ENCODE measurements at places on chromosomes 2 and 18. TPM values are rescaled to one million over a fixed set of nuclear protein-coding genes. Genes with fewer than 3 reads are reported as not detected.

CNDP1 gene
- not detected for total RNA-seq

MYOM1 gene
- total RNA-seq: 0.49 TPM

PKDCC gene
- 9.6 TPM for total RNA-seq

DNA sequence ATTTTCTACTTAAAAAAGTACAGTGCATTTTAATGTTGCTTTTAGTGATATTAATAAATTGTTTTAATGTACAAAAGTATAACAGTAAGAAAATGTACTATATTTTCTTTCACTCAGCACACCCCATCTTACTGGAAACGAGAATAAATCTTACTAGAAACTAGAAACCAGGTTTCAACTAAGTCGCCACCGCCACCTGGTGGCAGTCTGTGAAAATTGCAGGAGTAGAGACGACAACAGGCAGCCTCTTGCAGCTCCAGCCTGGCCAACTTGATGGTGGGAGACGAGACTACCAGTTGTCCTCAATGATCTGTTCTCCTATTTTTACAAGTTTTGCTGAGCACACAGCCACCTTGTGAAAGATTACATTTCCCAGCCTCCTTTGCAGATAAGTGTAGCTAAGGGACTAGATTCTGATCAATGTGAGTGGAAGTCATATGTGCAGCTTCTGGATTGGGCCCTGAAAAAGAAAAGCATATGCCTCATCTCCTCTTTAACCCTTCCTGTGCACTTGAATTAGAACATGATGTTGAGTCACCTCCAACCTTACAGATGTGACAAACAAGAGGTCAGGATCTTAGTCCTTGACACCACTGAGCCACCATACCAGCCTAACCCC lies 8.7 kb downstream of the OTOF start:
- peak; percentile 69 for DNase-seq

DNA sequence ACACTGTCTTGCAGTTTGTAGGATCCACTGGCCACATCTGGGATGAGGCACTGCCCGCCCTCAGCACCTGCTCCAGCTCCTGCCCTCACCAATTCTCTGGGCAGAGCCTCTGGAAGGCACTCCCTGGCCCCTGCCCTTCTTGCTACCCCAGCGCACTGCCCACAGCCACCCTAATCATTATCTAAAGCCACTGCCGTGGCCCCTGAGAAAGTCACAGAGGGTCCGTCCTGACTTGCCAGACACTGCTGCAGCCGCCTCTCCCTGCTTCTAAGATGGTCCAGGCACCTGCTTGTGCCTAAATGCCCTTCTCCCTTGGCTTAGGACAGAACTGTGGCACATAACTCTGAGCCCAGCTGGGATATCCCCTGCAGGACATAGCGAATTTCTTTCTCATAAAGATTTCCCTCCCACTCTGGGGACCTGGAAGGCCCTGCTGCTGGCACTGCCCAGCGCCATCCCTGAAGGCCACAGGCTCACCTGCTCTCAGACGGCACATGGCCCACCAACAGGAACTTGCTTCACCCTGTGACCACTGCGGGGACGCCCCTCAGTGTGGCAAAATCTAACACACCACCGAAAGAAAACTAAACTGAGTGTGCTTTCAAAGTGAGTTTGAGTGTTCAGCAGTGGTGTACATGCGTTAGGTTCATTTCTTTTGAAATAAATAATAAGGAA lies 244.9 kb downstream of the HDAC4 start:
- no peak for DNase-seq

- DNase-seq: no peak
These were observed 1364.4 kb upstream of the NXPH2 start for GRCh38 chr2:140144611-140145010.

DNA sequence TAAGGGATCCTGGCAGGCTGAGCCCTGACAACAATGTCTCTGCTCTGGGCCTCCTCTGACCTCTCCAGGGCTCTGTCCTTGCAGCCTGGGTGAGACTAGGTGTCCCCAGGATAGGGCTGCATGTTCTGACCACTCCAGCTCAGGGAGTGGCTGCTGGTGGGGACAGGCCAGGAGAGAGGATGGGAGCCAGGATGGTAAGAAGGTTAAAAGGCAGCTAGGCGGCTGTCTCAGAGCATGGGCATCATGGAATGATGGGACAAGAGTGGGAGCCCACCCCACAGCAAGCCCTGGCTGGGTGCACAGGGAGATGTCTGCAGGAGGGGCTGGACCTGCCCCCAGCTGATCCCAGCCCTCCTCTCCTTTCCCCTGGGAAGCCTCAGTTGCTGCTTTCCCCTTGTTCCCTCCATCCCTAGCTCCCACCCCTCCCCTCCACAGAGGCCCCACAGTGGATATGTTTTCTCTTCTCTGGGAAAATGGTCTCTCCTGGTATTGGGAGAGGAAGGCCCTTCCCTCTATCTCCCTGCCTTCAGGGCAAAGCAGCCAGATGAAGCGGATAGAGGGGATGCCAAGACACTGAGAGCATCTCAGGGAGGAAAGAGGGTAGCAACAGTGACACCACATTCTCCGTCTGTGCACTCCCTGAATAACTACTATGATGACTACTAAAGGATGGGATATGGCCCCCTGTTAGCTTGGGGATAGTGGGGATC lies 334.3 kb downstream of the DYSF start:
- DNase-seq: no peak

- no peak for DNase-seq
These were observed 294.3 kb upstream of the SLC8A1 start for GRCh38 chr2:40746191-40746590.

- no peak for DNase-seq
These were observed 138.5 kb downstream of the COL4A4 start for GRCh38 chr2:227025510-227025909.

DNA sequence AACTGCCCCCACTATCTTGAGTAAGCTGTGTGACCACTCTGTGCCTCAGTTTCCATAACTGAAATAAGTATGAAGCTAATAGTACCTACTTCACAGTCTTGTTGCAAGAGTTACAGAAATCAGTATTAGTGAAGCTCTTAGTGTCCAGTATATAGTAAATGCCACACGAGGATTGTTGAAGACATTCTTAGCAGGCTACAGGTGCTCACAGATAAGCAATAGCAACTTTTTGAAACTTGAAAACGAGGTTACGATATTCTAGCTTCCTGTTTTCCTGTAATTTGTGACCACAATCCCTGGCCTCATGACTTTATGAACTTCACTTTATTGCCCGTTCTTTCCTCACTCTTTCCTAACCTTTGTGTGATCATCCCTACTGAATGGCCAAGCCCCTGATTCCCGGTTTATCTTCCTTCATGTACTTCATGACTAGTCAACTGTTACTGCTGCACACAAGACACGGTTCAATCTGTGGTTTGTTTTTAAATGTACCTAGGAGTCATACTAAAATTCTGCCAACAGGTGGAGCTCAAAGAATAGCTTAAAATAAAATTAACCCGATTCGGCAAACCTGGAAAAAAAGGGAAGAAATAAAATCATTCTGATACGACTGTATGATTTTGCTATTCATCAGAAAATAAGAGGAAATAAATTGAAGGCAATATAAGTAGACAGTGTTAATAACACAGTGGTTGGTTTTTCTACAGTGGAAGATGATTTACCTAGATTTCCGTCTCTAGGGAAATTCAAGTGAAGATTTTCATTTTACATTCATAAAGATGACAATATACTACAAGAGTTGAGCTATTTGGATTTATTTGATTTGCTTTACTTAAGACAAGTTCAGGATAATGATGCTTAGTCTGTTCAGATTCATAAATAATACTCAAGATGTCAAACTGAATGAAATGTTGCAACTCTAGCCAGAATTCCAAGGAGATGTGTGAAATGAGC lies 38.1 kb upstream of the STAT1 start:
- DNase-seq: peak; percentile 39

- DNase-seq: no peak
These were observed 78.1 kb downstream of the ZNF516 start for GRCh38 chr18:76416911-76417310.

DNA sequence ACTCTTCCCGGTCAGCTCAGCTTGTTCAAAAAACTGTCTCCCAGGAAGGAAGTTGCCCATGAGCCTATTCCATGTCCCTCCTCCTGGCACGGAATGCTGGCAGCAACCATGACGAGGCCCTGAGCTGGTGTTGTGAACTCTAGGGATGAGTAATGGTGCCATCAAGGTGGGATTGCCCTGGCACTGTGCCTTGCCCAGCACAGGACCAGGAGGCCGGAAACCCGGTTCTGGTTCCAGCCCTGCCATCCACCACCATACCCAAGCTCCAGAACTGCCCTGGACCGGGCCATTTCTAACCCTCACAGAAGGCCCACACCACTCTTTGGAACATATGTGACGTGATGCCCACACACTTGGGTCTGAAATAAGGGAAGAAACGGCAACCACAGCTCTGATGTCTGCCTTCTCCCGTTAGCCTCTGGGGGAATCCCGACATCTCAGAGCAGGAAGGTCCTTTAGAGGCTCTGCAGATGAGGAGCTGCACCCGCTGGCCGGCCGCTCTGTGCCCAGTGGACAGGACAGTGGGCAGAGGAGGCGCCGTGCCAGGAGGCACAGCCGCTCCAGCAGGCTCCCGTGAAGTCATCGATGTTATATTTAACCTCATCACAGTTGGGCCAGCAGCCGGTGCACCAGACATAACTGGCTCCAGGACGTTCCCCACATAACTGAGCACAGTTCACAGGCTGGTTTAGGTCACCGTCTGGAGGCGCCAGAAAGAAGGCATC lies 462.1 kb upstream of the ID2 start:
- DNase-seq: no peak

- DNase-seq: no peak
These were observed 550.2 kb upstream of the SLC39A10 start for GRCh38 chr2:195106681-195107380.

GRCh38 chr2:37784071-37784758 lies 112.8 kb upstream of the CDC42EP3 start:
- no peak for DNase-seq

DNA sequence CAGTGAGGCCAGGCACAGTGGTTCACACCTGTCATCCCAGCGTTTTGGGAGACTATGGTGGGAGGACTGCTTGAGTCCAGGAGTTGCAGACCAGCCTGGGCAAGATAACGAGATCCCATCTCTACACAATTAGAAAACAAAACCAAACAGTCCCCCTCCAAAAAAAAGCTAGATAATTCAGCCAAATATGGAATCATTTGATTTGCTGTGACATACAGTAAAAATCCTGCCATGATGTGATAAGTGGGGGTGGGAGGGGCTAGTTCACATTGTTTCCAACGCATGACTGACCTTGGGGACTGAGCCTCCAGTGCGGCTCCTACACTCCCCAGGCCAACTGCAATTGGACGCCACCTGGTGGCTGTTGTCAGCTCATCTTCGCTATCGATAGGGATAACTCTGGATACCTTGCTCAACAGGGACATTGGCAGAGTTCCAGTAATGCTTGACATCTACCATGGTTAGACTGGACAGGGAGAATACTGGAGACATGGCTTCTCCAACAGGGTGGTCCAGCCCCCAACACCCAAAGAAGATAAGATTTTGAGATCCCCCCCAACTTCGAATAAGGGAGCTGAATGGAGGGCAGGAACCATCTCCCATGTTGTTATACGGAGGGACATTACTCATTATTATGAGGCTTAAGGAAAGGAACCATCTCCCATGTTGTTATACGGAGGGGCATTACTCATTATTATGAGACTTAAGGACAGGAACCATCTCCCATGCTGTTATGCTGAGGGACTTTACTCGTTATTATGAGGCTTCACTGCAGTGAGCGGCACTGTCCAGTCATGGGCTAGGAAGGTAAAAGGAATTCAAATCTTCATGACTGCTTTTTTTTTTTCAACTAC lies 135.9 kb downstream of the TGIF1 start:
- DNase-seq: peak; percentile 85

- peak; percentile 72 for DNase-seq
These were observed 187.5 kb downstream of the TWIST2 start for GRCh38 chr2:239035361-239035814.

DNA sequence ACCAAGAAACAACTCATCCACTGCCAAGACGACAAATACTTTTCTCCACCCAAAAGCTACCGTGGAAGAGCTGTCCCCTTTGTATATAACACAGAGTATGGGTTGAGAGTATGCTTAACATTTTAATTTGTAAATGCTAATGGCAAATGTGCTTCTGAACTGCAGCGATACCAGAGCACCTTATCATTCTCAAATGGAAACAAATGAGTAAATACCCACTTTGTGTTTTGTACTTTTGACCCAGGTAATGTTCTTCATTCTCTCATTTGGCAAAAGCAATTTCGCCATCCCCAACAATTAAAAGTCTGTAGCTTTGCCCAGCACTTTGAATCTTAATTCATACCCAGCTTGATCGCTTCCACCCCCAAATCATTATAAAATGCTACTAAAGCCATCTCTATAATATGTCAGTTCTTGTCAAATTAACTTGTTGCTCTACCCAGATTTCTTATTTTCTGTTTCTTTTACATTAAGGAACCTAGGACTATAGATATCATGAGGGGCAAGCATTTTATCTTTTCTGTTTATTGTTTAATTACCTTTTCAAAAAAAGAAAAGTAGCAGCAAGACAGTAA lies 6.2 kb upstream of the POU3F3 start:
- DNase-seq: no peak

- no peak for DNase-seq
These were observed 55.6 kb downstream of the ANKRD44 start for GRCh38 chr2:197254776-197255530.

GRCh38 chr2:20013126-20013849 lies 820 bp upstream of the MATN3 start:
- DNase-seq: peak; percentile 15

DNA sequence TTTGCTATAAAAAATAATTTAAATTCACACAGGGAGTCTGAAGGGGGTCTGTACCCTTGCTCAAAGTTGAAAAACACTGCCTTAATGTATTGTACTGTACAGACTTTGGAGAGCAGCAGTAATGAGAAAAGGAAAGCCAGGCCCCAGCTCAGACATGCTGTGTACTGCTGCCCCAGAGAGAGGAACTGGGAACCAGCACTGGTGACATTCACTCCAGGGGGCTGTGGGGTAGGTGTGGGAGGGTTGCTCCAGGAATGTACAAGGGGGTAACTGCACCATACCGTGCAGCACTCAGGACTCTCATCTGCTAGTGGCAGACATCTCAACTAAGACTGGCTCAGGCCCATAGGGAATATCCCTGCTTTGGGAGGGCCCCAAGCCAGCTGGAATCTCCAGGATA lies 146.0 kb upstream of the RMP24 start:
- DNase-seq: no peak

DNA sequence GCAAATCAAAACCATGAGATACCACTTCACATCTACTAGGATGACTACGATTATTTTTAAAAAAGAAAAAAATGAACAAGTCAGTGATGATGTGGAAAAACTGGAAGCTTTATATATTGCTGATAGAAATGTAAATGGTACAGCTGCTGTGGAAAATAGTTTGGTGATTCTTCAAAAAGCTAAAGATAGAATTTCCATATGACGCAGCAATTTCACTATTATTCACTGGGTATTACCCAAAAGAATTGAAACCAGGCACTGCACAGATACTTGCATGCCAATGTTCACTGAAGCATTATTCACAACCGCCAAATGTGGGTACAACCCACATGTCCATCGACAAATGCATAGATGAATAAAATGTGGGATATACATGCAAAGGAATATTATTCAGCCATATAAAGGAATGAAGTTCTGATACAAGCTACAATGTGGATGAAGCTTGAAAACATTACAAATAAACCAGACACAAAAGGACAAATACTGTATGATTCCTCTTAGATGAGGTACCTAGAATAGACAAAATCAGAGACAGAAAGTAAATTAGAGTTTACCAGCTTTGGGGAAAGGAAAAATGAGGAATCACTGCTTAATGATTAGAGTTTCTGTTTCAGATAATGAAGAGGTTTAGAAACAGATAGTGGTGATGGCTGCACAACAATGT lies 11.1 kb downstream of the RTTN start:
- no peak for DNase-seq

Data from endothelial cell (in vitro differentiated cells).